AG10803 (cell line): ENCODE measurements at places on chromosomes 11 and 22.

GRCh38 chr22:39984006-39984405 is 10.7 kb upstream of the FAM83F start:
- DNase-seq, result no peak

GRCh38 chr11:9148727-9149126 is 57.3 kb upstream of the SCUBE2 start:
- no peak for DNase-seq

DNA sequence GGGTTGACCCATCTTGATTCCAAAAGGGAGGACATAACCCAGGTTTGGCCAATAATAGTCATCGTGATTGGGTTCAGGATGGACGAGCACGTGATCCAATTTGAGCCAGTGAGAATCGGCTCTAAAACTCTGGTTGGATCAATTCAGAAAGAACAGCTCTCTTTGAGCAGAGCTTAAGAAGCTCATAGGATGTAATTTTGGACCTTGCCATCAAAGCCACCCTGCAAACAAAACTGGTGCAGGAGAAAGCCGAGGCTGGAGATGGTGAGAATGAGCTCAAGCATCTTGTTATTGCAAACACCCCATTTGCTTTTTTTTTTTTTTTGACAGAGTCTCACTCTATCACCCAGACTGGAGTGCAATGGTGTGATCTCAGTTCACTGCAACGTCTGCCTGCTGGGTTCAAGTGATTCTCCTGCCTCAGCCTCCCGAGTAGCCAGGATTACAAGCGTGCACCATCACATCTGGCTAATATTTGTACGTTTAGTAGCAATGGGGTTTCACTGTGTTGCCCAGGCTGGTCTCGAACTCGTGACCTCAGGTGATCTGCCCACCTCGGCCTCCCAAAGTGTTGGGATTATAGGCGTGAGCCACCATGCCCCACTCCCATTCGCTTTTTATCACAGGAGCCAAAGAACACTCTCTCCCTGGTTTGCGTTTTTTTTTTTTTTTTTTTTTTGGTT is 13.8 kb upstream of the MIAT start:
- DNase-seq, result no peak

DNA sequence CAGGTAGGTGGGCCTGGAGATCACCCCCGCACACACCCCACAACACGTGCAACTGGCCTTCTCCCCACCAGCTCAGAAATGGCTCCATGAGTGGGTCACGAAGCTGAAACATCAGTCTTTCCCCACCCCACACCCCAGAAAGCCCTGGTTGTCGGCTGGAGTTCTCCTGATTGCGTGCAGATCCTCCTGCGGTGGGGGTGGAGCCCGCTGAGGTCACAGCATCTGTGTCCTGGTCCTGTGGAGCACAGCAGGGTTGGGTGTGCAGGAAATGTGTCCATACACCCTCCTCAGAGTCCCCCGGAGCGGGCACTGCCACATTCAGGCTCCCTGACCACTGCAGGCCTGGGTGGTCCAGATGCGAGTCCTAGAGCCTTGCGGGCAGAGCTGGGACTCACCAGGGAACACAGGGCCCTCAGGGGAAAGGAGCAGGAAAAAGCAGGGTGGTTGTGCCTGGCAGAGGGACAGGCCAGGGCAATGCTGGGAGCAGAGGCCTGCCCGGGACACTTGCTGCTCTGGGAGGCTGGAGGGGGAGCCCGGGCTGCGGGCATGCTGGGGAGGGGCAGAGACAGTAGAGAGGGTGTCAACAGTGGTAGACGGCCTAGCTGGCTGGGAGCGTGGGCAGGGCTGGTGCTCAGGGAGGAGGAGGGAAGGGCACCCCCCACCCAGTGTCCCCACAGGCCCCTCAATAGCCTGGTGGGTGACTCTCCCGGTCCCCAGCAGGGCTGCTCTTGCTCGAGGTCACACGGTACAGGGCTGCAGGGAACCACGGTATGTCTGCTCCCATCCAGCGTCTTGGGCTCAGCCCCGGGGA is 42.4 kb upstream of the PPARA start:
- DNase-seq, result peak; percentile 59

DNA sequence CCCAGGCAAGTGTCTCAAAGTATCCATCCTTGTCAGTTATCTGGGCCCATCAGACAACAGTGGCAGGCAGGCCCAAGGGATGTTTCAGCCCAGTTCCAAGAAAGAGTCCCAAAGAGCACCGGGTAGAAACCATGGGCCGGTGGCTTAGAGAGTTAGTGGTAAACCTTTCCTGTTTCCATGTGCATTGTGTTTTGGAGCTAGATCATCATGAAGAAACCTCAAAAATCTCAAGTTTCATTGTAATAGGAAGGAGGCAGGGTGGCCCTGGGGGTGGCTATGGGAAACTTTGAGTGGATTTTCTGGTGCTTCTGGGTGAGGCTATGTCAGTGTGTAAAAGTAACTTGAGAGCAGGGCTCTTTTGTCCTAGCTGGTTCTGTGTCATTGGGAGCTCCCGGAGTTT is 68.1 kb downstream of the UBASH3B start:
- no peak for DNase-seq

GRCh38 chr22:31354515-31354914 is 8.4 kb upstream of the PATZ1 start:
- DNase-seq, result no peak

DNA sequence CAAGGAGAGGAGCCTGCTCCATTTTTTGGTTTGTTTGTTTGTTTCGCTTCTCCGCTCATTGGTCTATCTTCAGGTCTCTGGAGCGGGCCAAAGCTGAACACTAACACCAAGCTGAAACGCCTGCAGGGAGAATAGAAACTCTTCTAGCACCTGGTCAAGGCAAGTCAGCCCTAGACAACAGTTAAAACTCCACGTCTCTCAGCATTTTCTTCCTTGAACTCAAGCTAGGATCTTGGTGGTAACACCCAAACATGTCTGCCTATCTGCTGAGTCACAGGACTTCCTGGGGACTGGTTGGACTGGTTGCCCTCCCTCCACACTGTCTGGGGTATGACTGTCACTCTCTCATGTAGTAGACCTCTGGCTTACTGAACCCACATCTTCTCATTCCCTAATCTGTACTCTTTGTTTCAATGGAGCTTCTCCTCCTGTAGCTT is 23.9 kb upstream of the RBFOX2 start:
- DNase-seq, result peak; percentile 57

DNA sequence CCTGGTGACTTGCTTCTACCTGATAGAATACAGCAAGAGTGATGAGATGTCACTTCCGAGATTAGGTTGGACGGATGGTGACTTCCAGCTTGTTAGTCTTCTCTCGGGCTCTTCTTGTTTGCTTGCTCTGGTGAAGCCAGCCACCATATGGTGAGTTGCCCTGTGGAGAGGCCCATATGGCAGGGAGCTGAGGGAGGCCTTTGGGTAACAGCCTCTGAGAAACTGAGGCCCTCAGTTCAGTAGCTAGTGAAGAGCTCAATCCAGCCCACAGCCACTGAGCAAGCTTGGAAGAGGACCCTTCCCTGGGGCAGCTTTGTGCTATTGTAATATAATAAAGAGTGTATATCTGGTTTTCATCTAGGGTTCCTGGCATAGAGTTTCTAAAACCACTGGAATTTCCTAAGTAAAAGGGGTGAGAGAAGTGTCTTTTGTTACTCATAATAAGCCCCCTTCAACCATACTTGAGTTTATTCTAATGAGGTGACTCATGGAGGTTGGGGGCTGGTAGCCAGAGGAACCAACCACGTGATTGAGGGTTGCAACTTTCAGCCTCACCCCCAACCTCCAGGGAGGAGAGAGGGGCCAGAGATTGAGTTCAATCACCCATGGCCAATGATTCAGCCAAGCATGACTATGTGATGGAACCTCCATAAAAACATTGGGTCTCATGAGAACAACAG is 8.0 kb upstream of the TPCN2 start:
- peak; percentile 88 for DNase-seq

GRCh38 chr11:67315325-67315909 is 12.1 kb downstream of the SSH3 start:
- no peak for DNase-seq
